ENCODE measurements at places on chromosomes 1 and 21.

DNA sequence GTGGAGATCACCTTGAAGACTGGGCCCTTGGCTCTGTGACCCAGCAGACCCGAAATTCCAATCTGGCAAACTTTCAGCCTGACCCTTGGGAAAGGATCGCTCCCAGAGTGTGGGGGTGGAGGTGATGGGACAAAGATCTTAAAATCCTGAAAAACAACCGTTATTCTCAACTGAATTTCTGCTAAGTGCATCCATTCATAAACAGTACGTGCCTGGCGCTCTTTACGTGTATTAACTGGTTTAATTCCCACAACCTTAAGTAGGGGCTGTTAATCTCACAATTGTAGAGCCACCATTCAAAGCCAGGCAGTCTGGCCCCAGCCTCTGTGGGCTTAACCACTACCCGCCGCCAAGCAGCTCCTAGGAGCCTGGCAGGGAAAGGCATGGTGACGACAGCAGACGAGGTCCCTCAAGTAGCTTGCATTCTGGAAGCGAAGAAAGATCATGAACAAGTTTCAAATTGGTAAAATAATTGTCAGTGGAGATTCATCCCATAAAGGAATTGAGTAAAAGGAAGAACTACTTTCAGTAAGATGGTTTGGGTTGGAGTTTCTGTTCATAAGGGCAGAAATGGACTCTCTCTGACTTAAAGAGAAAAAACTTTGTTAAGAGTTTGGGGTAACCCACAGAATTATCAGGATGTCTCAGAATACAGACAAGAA, 11.4 kb upstream of the RGS16 start:
- no peak for DNase-seq

- no peak for DNase-seq
Measured at GRCh38 chr1:40648928-40649591, 16.4 kb downstream of the RIMS3 start.

GRCh38 chr1:102190429-102190828, 193.7 kb upstream of the OLFM3 start:
- DNase-seq: no peak

GRCh38 chr1:179883040-179883744, 1.1 kb downstream of the TOR1AIP1 start:
- no peak for DNase-seq

DNA sequence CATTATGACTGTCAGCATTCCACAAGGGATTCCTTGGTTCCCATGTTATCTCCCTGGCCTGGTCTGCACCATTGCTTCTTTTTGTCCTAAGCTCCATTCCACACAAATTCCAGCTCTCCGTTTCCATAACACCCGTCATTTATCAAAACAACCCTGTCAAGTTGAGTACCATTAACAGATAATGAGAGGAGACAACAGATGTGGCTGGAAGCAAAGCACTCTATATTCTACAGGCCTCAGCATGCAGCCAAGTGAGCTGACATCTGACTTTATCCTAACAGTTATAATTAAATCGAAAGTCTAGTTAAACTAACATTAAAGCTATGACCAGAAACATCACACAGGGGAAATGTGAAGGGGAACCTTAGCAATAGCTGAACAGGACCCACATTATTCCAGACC, 110.4 kb downstream of the RERE start:
- DNase-seq: no peak

DNA sequence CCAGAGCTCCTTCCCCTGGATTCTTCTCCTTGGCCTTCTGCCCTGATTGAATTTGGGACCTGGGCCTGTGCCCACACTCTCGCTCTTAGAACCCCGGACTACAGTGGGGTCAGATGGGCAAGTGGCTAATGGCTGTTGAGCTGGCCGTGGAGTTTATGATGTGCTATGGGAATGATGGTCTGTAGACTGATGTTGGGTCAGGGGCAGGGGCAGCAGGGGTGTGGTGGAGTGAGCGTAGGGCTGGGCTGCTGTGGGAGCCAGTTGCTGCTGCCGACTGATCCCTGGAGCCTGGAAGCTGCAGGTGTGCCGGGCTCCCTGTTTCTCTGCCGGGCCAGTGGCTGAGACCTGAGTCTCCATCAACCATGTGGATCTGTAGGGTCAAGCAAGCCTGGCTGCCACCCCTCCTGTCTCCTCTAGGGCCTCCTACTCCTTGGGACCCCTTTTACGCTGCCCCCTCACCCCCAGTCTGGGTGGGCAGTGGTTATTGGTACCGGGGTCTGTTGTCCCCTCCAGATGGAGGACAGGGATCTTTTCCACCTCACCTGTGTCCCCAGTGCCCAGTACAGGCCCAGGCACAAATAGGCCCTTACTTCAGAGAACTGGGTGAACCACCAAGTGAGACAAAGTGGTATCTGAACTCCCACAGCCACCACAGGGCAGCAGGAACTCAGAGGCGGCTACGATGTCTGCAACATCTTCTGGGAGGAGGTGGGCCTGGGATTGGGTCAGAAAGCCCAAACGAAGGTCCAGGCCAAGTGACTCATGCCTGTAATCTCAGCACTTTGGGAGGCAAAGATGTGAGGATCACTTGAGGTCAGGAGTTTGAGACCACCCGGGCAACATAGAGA, 5.1 kb downstream of the PODN start:
- no peak for DNase-seq

- DNase-seq: no peak
Measured at GRCh38 chr21:38958940-38959691, 153.4 kb downstream of the ETS2 start.

DNA sequence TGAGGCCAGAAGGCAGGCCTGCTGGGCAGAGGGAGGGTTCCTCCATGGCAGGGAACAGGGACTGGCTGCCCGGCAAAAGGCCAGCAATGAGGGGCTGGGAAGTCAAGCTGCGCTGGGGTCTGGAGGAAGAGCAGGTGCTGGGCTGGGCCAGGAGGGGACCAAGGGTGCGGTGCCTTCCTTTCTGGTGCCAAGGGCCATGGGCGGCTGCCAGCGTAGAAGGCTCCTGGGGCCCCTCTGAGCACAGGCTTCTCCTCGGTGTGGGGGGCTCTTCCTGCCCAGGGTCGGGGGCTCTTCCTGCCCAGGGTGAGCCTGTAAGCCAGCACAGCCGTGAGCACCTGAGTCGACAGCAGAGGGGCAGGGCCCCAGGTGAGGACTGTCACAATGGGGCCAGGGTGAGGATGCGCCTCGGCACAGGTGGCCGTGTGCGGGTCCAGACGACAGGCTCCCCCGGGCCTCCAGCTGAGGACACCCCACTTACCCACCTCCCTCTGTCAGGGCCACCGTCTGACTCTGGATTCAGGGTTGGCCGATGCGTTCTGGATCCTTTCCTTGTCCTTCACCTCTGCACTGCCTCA, 10.7 kb upstream of the DNMT3L start:
- no peak for DNase-seq

DNA sequence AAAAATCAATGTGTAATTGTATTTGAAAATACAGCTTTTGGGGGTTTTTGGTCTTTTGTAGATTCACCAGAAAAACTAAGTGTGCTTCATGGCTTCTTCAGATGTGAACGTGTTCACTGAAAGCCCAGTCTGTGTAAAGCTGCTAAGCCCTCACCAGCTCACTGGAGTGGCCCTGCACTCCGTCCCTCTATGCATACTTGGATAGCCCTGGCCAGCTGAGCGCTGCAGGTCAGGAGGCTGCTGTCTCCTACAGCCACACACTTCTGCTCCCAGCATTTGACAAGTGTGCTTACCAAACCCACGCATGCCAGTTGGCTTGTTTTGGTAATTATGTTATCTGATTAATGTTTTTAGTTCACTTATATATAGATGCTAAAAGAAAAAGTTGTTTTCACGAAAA, 163.5 kb downstream of the TLR5 start:
- no peak for DNase-seq

GRCh38 chr1:30881319-30882181, 27.0 kb downstream of the SDC3 start:
- DNase-seq: no peak
